Testis (tissue), 5 donors: ENCODE measurements at places on chromosomes 6 and 20.

- DNase-seq, result no peak
These were observed 396.7 kb downstream of the HACE1 start for GRCh38 chr6:104462811-104463599.

DNA sequence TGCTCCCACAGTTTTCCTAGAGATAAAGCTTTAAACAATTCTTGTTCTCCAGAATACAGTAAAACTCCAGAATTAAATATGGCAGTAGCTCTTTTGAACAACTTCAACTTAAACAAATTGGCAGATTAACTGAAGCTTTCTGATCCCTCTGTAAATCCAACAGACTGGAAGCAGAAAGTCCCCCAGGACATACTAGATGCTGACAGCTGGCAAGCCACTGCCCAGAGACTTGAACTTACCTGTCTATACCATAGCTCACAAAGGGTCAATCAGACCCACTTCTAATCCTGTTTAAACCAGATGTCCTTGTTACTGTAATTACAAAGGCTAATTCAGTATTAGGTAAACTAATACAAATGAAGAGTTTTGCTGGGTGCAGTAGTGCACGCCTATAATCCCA is 12.3 kb downstream of the GPLD1 start:
- no peak for DNase-seq

GRCh38 chr6:157728183-157728881 is 94.7 kb upstream of the SNX9 start:
- DNase-seq, result peak; percentile 83

DNA sequence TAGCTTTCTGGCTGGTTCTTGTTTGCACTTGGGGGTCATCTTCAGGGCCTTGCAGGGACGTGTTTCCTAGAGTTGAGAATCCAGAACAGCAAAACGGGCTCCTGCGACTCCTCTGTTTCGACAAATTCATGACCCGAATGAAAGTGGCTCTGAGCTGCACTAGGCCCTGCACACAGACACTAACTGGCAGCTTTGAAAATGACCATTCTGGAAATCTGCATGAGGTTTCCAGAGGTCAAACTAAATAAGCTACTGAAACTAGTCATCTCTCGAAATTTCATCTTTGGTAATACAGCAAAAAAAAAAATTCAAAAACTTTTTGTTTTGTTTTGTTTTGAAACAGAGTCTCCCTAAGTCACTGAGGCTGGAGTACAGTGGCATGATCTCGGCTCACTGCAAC is 15.5 kb upstream of the BMP7 start:
- no peak for DNase-seq

DNA sequence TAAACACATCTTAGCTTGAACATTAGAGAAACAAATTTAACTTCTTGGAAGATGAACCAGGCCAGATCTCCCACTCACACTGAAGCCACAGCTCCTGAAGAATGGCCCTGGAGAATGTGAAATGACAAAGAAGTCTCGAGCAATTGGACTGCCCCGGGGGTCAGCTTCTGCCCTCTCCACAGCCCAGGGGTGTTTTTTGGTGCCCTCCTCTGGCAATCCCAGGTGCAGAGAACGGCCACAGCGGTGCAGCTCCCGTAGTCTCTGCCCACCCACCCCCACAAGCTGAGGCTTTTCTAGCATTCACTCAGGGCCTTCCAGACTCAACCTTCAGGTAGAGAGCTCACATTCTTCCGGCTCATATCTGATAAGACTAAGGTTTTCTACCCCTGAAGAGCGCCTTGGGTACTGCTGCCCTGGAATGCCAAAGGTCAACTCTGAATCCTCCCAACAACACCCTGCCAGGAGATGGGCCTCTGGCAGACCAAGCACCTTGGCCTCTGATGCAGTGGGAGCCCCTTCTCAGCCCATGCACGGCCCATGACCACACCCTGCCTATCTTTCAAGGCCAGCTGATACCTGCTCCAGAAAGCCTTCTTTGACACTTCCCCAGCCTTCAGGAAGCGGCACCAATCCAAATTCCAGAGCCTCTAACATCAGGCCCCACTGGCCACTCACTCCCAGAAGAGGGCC is 208.3 kb downstream of the SYNDIG1 start:
- no peak for DNase-seq

DNA sequence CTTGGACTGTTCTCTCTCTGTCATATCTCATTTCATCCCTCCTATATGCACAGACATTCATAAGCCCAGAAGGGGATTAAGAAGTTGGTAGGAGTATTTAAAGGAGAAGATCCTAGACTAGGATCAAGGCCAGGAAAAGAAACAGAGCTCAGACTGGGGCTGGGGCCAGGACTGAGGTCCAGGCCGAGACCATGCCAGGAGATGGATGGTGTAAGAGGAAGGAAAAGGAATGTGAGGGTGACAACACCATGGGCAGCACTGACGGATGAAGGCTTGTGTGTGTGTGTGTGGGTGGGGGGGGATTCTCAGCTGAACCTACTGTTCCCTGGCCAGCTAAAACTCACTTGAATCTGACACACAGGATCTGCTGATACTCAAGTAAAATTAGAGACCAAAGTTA is 182.1 kb downstream of the KIF6 start:
- no peak for DNase-seq

GRCh38 chr6:50380406-50381098 is 330.8 kb upstream of the DEFB112 start:
- no peak for DNase-seq

GRCh38 chr6:87755708-87756671 is 54.0 kb upstream of the AKIRIN2 start:
- peak; percentile 38 for DNase-seq

DNA sequence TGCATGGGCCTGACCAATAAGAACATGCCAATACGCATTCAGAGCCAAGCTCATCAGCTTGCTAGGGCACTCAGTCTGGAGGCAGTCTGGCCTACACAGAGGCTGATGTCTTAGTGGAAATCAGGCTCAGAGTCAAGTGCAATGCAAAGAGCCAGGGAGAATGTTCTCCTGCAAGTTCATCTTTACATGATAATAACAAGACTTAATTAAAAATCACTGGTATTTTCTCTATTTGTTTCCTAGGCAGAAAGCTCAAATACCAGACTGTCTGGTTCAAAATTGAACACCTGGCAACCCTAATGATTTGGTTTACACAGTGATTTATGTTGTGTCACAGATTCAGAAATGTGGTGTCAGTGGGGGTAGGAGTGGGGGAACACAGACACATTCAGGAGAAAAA is 689.3 kb upstream of the FLRT3 start:
- no peak for DNase-seq

- peak; percentile 23 for DNase-seq
These were observed 67.2 kb upstream of the SMLR1 start for GRCh38 chr6:130760006-130760405.

DNA sequence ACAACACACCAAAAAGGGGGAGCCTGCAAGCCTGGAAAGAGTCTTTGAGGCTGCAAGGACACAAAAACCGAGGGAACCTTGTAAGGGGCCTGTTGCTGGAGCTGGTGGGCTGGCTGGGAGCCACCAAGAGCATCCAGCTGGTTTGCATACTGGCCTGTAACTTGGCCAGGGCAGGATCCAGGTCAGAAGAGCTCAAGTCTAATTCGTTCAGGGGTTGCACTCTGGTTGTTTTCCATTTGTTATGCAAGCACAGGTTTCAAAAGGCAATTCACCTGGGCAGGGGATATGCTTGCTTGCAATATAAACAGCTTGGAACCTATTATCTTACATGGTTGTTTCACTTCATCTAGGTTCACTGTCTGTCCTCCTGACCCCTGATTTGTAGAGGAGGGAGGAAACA is 98.3 kb upstream of the GCM1 start:
- DNase-seq, result no peak

DNA sequence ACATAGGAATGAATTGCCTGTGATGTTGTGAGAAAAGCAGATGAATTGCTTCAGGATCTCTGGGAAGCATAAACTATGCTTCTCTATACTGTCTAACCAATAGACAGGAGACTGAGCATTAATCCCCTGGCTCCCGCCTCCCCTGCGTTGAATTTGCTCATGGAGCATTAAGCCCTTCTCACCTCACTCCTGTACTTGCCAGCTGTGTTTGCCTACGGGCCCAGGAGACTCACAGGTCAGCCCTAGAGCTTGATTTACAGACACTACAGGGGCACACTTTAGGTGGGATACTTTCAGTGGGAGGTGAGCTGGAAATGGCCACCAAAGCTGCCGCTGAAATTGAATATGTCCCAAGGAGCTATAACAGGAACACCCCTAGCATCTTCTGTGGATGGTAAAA is 418.7 kb downstream of the CBLN4 start:
- DNase-seq, result no peak

DNA sequence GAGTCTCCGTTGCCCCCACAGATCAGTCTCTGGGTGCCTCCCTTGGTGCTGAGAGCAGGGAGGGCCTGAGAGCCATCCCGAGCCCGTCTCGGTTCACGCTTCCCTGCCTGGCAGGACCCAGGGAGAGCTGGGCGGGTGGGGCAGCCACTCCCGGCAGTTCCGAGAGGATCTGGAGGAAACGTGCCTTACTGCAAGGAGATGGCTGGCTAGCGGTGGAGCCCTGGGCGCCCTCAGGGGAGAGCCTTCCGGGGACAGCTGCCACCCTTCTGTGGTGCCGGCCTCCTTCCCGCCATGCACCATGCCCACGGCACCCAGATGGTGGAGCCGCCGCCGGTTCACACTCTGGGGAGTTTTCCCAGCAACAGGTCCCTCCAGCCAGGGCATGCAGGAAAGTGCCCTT is 45.8 kb upstream of the SLCO4A1 start:
- no peak for DNase-seq

DNA sequence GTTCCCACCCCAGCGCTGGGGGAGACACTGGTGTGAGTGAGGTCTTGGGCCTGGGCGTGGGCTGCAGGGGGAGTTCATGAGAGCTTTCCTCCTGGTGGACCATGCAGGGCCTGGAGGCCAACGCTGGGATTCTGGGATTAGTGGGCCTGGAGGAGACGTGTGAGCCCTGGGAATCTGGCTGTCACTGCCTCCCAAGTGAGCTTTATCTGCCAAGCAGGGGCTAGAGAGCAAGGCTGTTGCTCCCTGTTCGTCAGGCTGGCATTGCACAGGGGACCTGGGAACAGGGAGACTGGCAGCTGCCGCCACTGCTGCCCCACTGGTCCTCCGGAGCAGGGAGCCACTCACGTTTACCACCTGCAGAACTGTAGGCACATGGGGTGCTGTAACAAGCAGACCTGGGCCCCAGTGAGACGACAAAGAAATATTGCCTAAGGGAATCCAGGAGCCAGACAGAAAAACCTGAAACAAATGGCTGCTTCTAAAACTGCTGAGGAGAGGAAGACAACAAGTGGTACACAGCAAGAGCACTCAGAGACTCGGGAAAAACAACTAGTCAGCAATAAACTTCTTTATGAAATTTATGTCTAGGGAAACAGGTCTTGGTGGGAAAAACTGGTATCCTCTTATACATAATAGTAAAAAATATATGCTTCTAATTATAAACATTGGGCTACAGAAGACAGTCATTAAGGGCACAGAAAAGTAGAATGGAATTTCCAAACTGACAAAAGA is 45.2 kb downstream of the PPP1R3G start:
- no peak for DNase-seq

DNA sequence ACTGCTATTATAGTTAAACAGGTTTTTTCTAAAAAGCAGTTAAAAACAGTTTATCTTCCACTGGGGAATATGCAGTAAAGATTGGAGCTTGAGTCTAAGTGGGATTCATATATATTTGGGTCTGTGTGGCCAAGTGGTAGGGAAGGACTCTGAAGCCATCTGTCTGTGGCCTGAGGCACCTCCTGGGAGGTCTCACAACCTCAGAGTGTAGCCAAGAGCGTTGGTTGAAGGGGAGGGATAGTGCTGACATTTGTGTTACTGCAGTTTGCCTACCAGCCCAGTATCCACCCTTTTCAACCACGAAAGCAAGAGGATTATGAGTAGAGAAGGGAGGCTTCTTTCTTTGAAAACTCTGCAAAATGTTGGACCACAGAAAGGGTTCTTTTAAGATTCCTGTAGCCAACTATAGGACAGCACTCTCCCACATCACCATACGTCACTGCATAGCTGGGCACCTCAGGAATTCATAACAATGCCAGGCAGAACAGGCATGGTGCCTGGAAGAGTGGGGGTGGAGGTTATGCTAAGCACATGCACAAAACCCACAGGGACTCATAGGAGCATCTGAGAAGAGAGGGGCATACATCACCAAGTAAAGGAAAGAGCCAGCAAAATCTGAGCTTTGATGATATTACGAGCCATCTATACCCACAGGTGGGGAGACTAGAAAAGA is 90.5 kb upstream of the HEY2 start:
- no peak for DNase-seq

GRCh38 chr6:86969573-86969972 is 32.2 kb downstream of the HTR1E start:
- DNase-seq, result no peak

DNA sequence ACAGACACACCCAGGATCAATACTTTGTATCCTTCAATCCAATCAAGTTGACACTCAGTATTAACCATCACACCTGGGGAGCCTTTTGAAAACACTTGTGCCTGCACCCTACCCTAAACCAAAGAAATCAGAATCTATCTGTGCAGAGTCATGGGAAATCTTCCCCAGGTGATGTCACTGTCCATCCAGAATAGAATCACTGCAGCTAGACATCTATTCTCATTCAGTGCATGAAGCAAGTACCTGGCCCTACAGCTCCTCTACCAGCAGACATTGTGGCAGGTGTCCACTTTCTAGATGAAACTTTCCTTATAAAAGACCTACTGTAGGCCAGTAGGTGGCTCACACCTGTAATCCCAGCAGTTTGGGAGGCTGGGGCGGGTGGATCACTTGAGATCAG is 262.4 kb upstream of the MARCKS start:
- DNase-seq, result no peak
